Endothelial cell of umbilical vein (primary cell): ENCODE measurements at places on chromosomes 6 and 20.
A peak's percentile ranks its signal among the peaks of the same experiment; 100 is the strongest.

- DNase-seq: no peak
These were observed 152.1 kb downstream of the TFAP2C start for GRCh38 chr20:56781108-56781739.

GRCh38 chr6:118679327-118679901 is 28.0 kb upstream of the CEP85L start:
- no peak for DNase-seq

GRCh38 chr6:135162678-135163439 is 18.2 kb upstream of the MYB start:
- DNase-seq: peak; percentile 35

DNA sequence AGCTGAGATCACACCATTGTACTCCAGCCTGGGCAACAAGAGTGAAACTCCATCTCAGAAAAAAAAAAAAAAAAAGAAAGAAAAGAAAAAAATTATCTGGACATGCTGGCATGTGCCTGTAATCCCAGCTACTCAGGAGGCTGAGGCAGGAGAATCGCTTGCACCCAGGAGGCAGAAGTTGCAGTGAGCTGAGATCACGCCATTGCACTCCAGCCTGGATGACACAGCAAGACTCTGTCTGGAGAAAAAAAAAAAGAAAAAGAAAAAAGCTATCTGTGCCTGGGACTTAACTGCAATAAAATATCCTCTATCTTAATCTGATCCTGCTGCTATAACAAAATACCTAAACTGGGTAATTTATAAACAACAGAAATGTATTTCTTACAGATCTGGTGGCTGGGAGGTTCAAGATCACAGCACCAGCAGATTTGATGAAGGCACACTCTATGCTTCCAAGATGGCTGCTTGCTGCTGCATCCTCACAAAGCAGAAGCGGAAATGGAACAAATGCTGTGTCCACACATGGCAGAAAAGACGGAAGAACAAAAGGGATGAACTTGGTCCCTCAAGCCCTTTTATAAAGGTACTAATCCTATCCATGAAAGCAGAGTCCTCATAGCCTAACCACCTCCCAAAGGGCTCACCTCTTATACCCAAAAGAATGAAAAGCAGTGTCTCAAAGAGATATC is 273.3 kb upstream of the JARID2 start:
- DNase-seq: no peak
